ENCODE measurements at places on chromosomes 5 and 9. TPM values are rescaled to one million over a fixed set of nuclear protein-coding genes. Genes with fewer than 3 reads are reported as not detected.

DNA sequence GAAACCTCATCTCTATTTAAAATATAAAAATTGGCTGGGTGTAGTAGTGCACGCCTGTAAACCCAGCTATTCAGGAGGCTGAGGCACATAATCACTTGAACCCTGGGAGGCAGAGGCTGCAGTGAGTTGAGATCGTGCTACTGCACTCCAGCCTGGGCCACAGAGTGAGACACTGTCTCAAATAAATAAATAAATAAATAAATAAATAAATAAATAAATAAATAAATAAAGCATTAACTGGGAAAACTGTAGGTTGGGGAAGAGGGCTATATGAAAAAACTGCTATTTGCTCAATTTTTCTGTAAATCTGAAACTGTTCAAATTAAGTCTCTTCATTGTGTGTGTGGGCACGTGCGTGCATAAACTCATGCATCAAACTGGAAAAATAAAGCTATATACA lies 59.9 kb upstream of the RAPGEF6 start:
- no peak for DNase-seq

DNA sequence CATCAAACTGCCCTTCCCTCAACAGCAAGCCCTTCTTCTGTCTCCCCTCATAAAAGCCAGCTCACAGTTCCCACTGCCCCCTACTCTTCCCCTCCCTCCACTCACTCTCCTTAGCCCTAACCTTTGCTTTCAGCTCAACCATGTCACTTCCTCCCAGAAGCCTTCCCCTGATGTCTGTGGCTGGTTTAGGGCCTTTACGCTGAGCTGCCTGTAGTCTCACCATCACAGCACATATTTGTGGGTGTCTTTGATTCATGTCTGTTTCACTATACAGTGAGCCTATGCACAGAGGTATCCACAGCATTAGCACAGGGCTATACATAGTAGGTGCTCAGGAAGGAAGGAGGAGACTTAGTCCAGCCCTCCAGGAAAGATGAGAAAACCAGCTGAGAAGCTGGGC lies 34.7 kb downstream of the C9orf50 start:
- no peak for DNase-seq

DNA sequence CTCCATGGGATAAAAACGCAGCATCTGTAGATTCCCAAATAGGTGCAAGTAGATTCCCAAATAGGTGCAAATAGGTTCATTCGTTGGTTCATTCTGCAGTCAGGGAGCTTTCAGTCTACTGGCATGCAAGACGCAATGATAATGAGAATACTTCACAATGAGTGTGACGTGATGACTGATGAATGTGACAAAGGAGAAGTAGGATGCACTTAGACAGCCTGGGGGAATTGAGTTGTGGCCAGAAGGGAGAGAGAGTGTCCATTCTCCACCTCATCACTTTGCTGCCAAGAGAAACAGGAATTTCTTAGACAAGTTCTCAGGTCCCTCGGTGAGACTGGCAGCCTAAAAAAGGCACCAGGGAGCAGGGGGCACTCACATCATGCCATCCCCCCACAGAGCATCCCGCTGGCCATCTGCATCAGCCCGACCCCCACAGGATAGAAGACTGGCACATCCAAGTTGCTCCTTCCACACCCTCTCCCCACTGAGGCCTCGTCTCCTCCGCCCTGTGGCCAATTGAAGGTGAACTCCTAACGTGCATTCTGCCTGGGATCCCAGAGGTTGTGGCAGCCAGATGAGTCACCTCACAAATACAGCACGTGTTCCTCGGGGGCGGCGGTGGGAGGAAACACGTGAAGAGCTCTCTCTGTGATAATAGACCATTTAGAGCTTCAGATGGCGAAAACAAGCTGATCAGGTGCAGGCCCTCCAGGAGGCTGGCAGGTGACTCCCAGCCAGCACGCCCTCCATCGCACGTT lies 19.9 kb upstream of the KCNIP1 start:
- no peak for DNase-seq

Gene CCDC180
- total RNA-seq: 12.5 TPM

- DNase-seq: no peak
These were observed 44.5 kb upstream of the NR3C1 start for GRCh38 chr5:143447983-143448382.

GRCh38 chr9:121640076-121640475 lies 11.4 kb upstream of the DAB2IP start:
- peak; percentile 66 for DNase-seq

Gene FBXO10
- 22.0 TPM for total RNA-seq
